Large intestine (tissue), 12 donors: ENCODE measurements at places on chromosomes 7 and 10. TPM values are rescaled to one million over a fixed set of nuclear protein-coding genes. Genes with fewer than 3 reads are reported as not detected.

GRCh38 chr7:149622444-149623210 lies 125.0 kb upstream of the ZNF746 start:
- DNase-seq = no peak

CDHR3 gene
- polyA plus RNA-seq = 36.0 TPM

DNA sequence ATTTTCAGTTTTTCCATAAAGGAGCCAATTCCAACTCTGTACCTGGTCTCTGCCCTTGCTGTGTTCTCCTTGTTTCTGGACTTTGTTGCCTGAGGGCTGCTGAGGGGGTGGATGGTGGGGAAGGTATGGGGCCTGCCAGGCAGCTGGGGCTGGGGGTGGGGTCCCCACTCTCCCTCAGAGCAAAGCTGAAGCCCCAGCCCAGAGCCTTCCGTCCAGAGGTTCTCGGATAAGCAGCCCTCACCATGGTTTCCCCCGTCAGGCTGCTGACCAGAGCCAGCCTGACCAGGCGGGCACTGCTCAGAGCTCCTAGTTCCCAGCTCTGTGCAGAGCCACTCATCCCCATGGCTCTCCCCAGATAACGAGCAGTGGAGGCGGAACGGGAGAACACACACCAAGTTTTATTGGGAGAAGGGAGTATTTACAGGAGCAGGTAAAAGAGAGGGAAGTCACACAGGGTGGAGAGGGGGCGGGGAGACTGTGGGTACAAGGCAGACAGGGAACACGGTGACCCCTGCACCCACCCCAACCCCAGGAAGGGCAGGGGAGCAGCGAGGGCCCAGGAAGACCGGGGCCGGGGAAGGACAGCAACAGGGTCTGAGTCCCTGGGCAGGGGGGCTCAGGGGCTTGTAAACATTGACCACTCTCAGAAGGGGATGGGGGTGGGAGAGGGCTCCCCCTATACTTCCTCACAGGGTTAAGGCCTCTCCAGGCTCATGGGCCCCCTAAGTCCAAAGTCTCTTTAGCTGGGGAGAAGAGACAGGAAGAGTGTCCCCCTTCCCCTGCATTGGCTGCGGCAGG lies 5.8 kb downstream of the GNB2 start:
- DNase-seq = no peak

DNA sequence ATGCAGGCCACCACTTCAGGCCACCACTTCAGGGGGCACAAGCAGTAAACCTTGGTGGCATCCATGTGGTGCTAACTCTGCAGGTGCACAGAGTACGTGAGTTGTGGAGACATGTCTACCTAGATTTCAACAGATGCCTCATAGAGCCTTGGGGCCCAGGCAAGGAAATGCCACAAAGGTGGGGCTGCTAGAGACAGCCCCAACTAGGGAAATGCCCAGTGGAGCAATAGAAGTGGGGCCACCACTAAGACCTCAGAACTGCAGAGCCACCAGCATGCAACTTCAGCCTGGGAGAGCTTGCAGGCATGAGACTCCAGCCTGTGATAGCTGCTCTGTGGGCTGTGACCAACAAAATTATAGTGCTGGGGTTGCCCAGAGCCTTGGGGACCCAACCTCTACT lies 107.6 kb downstream of the DNAJC1 start:
- DNase-seq = no peak

- no peak for DNase-seq
These were observed 12.3 kb upstream of the RUFY2 start for GRCh38 chr10:68419376-68419775.

NACAD gene
- 7.2 TPM for polyA plus RNA-seq

GRCh38 chr7:28830846-28831245 lies 127.3 kb downstream of the TRIL start:
- DNase-seq = no peak

VWC2 gene
- 0.63 TPM for polyA plus RNA-seq
